Stimulated activated memory B cell treated with anti-CD40 and anti-IgM and Interleukin-4, amounts not matched to agents 10 μg/mL and 1 μg/mL and 100 μg/mL, for 72 hours (primary cell): ENCODE measurements at places on chromosomes 3 and 15.

- ATAC-seq, result no peak
Measured at GRCh38 chr15:56339594-56339993, 25.6 kb upstream of the TEX9 start.

DNA sequence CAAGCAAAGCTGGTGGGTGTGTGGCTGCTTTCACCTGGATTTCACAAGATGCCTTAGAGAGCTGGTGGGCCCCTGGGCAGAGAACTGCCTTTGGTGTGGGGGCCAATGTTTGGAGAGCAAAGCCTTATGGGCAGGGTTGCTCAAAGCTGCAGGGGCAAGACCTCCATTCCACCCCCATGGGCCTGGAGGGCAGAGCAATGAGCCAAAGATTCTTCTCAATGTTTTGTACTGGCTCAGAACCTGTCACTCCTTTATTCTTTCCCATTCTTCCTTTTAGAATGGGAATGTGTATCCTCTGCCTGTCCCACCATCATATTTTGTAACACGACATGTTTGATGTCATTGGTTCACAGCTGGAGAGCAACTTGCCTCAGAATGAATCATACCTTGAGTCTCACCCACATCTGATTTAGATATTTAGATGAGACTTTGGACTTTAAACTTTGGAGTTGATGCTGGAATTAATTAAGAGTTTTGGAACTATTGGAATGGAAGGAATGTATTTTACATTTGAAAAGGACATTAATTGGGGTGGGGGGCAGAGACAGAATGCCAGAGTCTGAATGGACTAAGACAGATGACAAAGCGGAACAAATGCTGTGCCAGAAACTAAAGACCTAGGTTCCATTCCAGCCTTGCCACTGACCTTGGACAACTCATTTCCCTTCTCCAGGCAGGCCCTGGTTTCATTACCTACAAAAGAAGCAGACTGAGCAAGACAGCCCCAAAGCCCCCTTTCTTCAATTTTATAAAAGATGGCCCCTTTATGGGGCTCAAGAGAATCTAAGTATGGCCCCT, 72.9 kb downstream of the DAPK2 start:
- ATAC-seq, result no peak

DNA sequence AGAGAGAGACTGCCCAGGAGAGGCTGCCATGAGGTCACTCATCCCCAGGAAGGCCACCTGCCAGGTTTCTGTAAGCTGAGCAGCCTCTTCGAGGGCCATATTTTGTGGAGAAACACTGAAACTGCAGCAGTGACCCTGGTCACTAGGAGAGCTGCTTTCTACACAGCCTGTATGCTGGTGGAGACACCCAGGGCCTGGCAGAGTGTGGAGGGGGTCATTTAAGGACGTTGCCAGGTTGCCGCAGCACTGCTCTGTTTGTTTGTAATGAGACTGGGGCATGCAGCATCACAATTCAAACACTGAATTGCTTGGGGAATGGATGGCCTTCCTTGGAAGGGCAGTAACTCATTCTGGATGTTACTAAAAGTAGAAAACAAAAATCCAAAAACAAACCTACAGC, 104.9 kb upstream of the TRIM42 start:
- no peak for ATAC-seq

DNA sequence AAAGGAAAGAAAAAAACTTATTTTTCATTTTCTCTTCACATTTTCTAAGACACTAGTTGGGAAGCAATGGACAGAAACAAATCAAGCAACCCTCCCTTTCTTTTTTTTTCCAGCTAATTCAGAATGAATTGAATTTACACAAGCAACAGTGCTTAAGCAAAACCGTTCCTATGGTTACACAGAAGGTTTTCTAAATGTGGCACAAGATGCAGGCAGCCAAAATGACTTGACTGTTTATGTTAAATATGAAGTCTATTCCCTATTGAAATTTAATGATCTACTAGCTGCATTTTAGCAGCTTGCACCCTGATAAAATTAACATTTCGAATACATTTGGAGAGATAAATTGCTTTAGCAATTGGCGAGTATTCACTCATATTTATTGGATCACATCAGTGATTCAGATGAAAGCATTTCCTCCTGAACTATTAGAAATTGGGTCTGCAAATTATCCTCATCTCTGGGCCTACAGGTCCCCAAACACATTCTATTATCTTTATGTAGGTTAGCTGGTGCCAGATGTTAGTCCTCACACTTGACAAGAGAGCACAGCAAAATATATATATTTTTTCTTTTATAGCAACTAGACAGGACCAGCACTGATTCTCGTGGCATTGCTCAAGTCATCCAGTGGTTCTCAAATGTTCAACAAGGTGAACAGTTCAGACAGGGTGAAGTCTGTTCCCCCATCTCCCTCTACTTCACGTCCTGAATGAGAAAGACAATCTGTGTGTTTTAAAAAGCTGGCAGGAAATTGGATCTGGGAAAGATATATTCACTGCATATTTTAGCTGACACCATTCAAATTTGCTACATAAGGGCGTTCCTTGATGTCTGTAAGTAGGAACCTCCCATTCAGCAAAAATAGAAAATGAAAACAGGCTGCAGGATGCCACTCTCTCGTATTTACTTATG, 463.6 kb upstream of the KCNMB2 start:
- no peak for ATAC-seq

GRCh38 chr3:7536921-7537320, 676.0 kb downstream of the GRM7 start:
- ATAC-seq, result no peak

DNA sequence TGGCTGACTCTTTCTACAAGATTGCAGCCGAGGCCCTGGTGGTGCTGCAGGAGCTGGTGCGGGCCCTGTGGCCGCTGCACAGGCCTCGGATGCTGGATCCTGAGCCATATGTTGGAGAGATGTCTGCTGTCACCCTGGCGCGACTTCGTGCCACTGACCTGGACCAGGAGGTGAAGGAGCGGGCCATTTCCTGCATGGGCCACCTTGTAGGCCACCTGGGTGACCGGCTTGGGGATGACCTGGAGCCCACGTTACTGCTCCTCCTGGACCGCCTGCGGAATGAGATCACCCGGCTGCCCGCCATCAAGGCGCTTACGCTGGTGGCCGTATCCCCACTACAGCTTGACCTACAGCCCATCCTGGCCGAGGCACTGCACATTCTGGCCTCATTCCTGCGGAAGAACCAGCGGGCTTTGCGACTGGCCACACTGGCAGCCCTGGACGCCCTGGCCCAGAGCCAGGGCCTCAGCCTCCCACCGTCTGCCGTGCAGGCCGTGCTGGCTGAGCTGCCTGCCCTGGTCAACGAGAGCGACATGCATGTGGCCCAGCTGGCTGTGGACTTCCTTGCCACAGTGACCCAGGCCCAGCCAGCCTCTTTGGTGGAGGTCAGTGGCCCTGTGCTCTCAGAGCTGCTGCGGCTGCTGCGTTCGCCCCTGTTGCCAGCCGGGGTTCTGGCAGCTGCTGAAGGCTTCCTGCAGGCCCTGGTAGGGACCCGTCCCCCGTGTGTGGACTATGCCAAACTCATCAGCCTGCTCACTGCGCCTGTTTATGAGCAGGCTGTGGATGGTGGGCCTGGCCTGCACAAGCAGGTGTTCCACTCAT, 20.3 kb downstream of the CAND2 start:
- no peak for ATAC-seq

DNA sequence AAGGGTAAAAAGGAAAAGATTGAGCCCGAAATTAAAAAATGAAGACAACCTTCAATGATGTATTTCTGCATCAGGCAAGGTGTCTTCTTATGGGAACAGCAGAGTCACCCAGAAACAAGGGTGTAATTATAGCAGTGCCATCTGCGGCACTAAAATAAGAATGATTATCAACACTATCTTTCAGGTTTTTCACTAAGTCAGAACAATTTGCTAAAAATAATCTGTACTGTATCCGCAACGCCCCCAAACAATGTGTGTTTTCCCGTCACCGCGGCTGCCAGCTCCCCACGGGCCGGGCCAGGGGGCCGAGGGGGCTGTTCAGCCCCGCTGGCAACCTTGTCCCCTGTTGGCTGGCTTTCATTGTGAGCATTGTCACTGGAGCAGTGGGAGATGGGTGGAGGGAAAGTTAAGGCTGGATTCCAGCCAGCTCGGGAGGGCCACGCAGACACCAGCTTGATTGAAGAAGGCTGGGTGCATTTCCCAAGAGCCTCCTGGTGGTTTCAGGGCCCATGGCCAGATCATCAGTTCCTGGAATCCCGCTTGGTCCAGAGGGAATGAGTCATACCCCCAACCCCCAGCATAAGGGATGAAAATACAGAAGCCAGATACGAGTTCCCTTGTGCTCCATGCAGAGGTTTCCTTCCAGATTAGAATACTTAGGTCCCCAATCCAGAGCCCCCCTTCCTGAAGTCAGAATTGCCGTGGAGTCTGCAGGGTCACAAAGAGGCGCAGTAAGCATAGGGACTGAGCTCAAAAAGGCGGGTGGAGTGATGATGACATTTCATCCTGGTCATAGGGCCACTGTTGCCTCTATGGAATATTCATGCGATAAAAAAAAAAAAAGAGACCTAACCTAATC, 90.2 kb upstream of the KLF13 start:
- no peak for ATAC-seq

GRCh38 chr15:63978511-63979261, 67.6 kb downstream of the DAPK2 start:
- ATAC-seq, result no peak

GRCh38 chr15:79777916-79778315, 118.9 kb downstream of the MTHFS start:
- ATAC-seq, result no peak

DNA sequence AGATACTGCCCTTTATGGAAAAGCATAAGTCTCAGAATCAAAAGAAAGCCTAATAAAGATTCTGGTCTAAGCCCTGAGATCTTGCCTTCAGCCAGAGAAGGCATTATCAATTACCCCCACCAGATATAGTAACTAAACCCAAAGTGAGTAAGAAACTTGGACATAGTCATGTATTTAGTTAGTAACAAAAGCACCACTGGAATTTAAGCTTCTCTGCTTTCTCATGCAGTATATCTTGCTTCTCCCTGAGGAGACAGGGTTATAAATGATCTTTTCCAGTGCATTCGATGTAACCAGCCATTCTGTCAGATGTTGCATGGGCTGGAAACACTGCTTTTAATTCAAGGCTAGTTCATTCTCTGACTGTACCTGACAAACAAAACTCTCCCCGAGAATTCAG, 946.7 kb downstream of the NAALADL2 start:
- no peak for ATAC-seq
